ENCODE measurements at places on chromosomes 7 and 10. TPM values are rescaled to one million over a fixed set of nuclear protein-coding genes. Genes with fewer than 3 reads are reported as not detected.
A peak's percentile ranks its signal among the peaks of the same experiment; 100 is the strongest.

DNA sequence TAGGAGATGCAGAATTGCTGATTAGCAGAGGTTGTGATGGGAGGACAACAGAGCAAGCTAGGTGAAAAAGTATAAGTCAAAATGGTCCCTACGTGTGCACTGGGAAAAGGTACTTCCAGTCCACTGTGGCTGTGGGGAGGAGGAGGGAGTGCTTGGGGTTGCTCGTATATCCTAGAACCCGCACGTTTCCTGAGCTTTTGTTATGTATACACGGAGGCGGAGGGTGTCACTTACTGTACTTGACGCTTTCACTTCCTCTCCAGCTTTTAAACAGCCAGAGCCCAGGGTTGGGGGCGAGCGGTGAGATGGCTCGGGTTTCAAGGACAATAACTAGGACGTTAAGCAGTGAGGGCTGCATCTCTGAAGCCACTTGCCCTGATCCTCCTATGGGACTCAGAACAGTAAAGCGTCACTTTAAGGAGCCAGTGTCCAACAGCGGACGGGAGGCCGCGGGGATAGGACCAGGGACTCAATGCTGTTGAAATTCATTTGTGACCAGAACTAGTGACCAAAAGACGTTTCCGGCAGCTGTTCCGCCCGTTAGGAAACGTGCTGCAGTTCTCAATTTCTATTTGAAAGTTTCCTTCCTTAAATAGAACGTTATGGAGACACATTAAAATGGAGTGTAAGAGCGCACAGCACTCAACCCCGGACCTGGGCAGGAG, 985 bp upstream of the ETV1 start:
- no peaks in the 10 kb centered on the region for H3K27me3 ChIP-seq
- H3K4me1 ChIP-seq, result peaks cover 24% of the 10 kb centered on the region
- H3K4me3 ChIP-seq, result peak overlapping the region; percentile 62
- H3K27ac ChIP-seq, result peak overlapping the region; percentile 83
- DNase-seq, result peak; percentile 85

DNA sequence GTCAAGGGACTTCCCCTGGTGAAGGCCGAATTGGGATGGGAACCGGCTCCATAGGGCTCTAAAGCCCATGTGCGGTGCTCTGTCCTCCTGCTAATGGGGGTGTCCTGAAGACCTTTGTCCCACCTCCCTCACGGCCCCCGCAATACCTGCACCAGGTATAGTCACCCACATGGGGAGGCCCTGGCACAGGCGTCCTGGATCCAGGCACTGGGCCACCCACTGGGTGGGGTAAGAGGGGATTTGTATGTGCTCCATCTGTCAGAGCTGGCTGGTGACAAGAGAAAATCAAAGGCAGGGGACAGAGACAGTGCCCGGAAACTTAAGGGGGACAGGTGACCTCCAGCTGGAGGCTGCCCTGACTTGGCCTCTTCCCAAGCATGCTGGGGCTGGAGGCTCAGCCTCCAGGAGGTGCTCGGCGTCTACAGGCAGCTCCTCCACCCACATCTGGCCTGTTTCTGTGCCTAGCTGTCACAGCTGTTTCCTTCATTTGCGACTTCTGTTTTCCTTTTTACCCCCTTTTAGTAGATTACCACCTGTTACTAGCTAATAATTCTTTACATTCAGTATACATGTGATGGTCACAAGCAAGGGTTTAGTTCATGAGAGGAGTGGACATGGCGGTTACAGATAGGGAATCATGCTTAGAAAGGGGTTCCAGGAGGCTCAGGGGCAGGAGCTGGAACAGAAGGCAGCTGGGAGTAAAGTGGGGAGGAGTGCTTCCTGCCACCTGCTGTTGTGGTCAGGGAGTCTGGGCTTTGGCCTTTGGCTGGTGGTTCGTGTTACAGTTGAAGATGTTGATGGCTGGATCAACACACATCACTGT, 2.3 kb upstream of the CUZD1 start:
- H3K36me3 ChIP-seq, result no peaks in the 10 kb centered on the region
- H3K27ac ChIP-seq, result no peak overlapping the region
- H3K27me3 ChIP-seq, result no peaks in the 10 kb centered on the region
- H3K4me3 ChIP-seq, result no peak overlapping the region

- H3K27me3 ChIP-seq, result peaks cover 27% of the 10 kb centered on the region
- H3K36me3 ChIP-seq, result no peaks in the 10 kb centered on the region
- no peak overlapping the region for H3K4me3 ChIP-seq
- no peak overlapping the region for H3K27ac ChIP-seq
- H3K4me1 ChIP-seq, result no peaks in the 10 kb centered on the region
Observed at GRCh38 chr10:75632805-75633462, 201.5 kb downstream of the LRMDA start.

DNA sequence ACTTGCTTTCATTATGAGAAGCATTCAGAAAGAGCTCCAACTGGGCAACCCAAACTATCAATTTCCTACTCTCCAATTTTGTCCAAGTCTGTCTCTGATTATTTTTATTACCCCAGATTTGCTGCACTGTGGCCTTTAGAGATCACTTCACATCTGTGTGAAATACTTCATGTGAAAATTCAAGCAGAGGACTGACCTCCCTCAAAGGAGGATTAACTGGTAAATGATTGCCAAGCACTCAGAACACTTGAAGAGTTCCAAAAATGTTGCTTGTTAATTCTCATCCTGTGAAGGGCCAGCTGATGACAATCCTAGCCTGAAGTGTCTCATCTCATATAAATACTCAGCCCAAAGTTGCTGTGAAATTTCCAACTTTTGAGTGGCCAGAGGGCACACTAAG, 182.8 kb upstream of the DGKB start:
- H3K27ac ChIP-seq, result no peak overlapping the region
- H3K4me3 ChIP-seq, result no peak overlapping the region
- H3K4me1 ChIP-seq, result peaks cover 20% of the 10 kb centered on the region
- H3K27me3 ChIP-seq, result peaks cover 19% of the 10 kb centered on the region
- no peaks in the 10 kb centered on the region for H3K36me3 ChIP-seq

The DOCK1 gene
- total RNA-seq, result 37.3 TPM

The FAM25C gene
- total RNA-seq, result not detected

GRCh38 chr7:29248713-29249382, 54.3 kb downstream of the CHN2 start:
- DNase-seq, result no peak
- H3K27me3 ChIP-seq, result no peaks in the 10 kb centered on the region
- no peaks in the 10 kb centered on the region for H3K36me3 ChIP-seq

The BEND7 gene
- 14.8 TPM for total RNA-seq

DNA sequence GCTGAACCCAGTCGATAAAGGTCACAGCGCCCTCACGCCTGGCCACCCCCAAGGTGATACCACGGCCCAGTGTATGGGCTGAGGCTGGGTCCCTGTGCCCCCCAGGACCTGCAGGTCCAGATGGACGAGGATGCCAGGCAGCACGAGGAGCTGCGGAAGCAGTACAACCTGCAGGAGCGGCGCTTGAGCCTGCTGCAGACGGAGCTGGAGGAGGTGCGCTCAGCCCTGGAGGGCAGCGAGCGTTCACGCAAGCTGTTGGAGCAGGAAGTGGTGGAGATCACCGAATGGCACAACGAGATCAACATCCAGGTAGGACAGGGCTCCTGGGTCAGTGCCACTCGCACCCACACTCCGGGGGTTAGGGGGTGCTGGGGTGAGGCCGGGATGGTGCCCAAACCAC, 24.2 kb upstream of the ARPC1A start:
- no peaks in the 10 kb centered on the region for H3K36me3 ChIP-seq
- H3K27me3 ChIP-seq, result no peaks in the 10 kb centered on the region
- H3K4me3 ChIP-seq, result no peak overlapping the region

- H3K4me1 ChIP-seq, result peaks cover 4% of the 10 kb centered on the region
- H3K27me3 ChIP-seq, result no peaks in the 10 kb centered on the region
- no peaks in the 10 kb centered on the region for H3K36me3 ChIP-seq
- no peak overlapping the region for H3K27ac ChIP-seq
Observed at GRCh38 chr7:106465704-106466468, 181.1 kb upstream of the NAMPT start.

- no peak overlapping the region for H3K27ac ChIP-seq
- no peak for DNase-seq
- H3K27me3 ChIP-seq, result no peaks in the 10 kb centered on the region
- no peak overlapping the region for H3K4me3 ChIP-seq
- no peaks in the 10 kb centered on the region for H3K36me3 ChIP-seq
Observed at GRCh38 chr10:47364911-47365310, 16.7 kb downstream of the RBP3 start.

DNA sequence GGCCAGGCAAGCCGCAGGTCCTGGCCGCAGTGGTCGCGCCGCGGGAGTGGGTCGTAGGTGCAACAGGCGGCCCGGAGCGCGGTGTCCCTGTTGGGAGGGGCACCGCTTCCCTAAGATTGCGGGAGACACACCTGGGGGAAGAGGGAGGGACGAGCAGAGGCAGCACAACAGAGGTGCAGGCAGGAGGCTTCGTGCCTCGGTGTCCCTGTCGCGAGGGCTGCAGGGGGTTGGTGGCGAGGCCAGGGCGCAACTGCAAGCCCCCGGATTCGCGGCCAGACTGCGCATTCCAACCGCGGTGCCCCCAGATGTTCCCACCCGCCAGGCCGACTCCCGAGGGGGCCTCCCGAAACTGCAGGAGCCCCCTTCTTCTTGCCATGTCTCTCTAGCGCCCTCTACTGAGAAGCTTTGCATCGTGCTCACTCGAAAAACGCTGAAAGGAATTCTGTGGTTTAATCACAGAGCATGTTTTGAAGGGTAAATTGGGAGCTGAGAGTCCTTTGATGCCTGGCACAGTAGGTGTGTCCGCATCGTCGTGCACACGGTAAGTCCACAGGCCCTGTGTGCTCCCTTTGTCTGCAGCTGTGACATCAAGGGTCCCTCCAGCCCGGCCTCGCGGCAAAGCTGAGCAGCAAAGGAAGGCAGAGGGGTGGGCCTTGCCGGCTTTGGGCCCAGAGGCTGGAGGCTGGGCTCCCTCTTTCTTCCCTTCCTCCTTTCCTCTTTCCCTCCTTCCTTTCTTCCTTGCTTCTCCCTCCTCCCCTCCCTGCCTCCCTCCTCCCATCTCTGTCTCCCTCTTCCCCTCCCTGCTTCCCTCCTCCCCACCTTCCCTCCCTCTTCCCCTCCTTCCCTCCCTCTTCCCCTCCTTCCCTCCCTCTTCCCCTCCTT, 6.2 kb upstream of the MBL2 start:
- no peaks in the 10 kb centered on the region for H3K36me3 ChIP-seq
- DNase-seq, result peak; percentile 54
- H3K27me3 ChIP-seq, result no peaks in the 10 kb centered on the region

DNA sequence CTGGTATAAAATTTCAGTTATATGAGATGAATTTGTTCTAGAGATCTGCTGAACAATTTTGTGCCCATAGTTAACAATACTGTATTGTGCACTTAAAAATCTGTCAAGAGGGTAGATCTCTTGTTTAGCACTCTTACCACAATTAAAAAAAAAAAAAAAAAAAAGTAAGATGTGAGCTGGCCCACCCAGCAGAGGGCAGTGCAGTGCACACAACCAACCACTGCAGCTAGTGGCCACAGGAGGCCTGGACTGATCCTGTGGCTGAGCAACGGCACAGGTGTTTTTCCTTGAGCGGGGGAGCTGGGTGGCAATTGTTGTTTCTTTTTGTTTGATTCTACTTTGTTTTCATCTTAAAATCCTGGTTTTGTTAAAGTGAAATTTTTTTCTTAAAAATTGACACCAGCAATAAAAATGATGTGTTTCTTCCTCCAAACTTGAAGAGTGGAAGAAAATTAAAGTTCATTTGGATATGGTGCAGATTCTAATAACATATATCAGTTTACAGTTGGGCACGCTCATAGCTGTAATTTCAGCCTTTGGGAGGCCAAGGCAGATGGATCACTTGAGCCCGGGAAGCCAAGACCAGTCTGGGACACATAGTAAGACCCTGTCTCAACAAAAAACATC, 171.1 kb upstream of the TBX20 start:
- DNase-seq, result peak; percentile 67
- no peaks in the 10 kb centered on the region for H3K4me1 ChIP-seq
- no peaks in the 10 kb centered on the region for H3K27me3 ChIP-seq
- no peaks in the 10 kb centered on the region for H3K36me3 ChIP-seq
- no peak overlapping the region for H3K27ac ChIP-seq

- no peak for DNase-seq
- no peak overlapping the region for H3K27ac ChIP-seq
- peaks cover 18% of the 10 kb centered on the region for H3K4me1 ChIP-seq
- no peaks in the 10 kb centered on the region for H3K27me3 ChIP-seq
- H3K36me3 ChIP-seq, result no peaks in the 10 kb centered on the region
Observed at GRCh38 chr10:130930821-130931220, 380.7 kb downstream of the TCERG1L start.

Data from A673 (cell line).